ENCODE measurements at places on chromosomes 5 and 9.

DNA sequence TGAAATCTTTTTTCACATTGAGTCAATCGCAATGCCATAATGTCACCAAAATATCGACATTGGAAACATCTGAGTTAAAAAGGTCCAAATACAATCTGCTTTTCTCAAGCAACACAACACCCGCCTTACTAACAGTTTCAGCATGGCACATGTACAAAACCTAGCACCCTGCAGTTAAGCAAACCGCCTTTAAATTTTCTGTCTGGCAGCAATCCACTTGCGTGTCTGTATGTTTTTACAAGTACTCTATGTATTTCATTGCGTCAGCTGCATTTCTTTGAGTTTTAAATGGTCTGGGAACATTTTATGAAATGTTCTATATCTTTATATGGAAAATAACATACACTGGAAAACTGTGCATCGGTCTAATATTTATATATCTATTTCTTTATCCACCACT lies 134.6 kb downstream of the DENND1A start:
- DNase-seq, result no peak
- H3K27me3 ChIP-seq, result no peaks in the 10 kb centered on the region
- H3K4me3 ChIP-seq, result no peak overlapping the region
- H3K4me1 ChIP-seq, result peaks cover 7% of the 10 kb centered on the region
- no peaks in the 10 kb centered on the region for H3K36me3 ChIP-seq

GRCh38 chr9:134150557-134151214 lies 13.7 kb downstream of the RNU6ATAC start:
- H3K27ac ChIP-seq, result no peak overlapping the region
- H3K4me1 ChIP-seq, result peaks cover 7% of the 10 kb centered on the region
- H3K27me3 ChIP-seq, result no peaks in the 10 kb centered on the region

GRCh38 chr5:118098716-118099115 lies 889.6 kb downstream of the DTWD2 start:
- H3K4me3 ChIP-seq, result no peak overlapping the region
- no peak for DNase-seq
- no peaks in the 10 kb centered on the region for H3K4me1 ChIP-seq
- H3K27me3 ChIP-seq, result no peaks in the 10 kb centered on the region

DNA sequence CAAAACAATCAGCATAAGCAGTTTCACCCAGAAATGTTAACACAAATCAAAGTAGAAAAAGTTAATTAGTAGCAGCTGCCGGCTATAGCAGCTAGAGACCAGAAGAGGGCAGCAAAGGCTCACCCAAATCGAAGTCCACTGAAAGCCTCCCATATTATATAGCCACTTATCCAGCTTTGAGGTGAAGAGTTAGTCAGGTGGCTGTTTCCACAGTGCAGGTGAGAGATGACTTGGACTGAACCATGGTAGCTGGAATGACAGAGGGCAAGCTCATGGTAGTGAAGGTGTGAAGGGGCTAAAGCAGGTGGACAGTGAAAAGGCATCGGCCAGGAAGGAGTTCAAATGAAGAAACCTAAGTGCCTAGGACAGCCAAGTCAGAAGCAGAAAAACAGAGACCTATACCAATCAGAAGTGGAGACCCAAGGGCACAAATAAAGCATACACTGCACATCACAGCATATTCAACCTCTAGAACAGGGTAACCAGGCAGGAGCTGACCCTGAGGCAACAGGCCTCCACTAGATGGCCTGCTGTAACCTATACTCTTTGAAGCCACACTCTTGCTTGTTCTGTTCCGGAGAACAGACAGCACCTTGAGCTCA lies 7.2 kb upstream of the RNF38 start:
- no peaks in the 10 kb centered on the region for H3K27me3 ChIP-seq
- no peak overlapping the region for H3K4me3 ChIP-seq
- peaks cover 12% of the 10 kb centered on the region for H3K4me1 ChIP-seq
- peaks cover 4% of the 10 kb centered on the region for H3K36me3 ChIP-seq

DNA sequence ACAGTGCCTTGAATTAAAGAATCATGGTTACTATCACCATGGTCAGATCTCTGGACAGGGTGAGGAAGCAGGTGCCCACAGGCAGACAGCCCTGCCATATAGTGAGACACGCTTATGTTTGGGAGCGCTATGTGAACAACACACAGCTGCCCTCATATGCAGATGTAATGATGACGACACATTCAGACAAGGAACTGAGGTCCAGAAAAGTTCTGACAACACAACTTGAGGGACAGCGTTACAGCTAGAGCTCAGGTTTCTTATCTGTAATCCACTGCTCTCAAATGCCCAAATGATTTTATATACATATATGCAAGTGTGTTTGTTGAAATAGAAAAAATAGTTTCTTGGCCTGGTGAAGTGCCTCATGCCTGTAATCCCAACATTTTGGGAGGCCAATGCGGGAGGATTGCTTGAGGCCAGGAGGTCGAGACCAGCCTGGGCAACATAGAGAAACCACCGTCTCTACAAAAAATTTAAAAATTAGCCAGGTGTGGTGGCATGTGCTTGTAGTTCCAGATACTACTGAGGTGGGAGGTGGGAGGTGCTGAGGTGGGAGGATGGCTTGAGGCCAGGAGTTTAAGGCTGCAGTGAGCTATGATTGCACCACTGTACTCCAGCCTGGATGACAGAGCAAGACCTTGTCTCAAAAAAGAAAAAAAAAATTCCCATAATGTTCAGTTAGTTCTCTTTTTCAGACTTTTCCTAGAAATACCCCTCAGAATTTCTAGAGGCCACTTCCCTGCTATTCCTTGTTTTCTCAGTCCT lies 423.2 kb downstream of the RAB3C start:
- H3K27ac ChIP-seq, result no peak overlapping the region
- no peak for DNase-seq
- peaks cover 15% of the 10 kb centered on the region for H3K36me3 ChIP-seq

- no peaks in the 10 kb centered on the region for H3K36me3 ChIP-seq
- H3K27ac ChIP-seq, result no peak overlapping the region
- H3K4me3 ChIP-seq, result no peak overlapping the region
- DNase-seq, result no peak
- no peaks in the 10 kb centered on the region for H3K27me3 ChIP-seq
Measured at GRCh38 chr9:120080849-120081248, 499.1 kb downstream of the CDK5RAP2 start.

DNA sequence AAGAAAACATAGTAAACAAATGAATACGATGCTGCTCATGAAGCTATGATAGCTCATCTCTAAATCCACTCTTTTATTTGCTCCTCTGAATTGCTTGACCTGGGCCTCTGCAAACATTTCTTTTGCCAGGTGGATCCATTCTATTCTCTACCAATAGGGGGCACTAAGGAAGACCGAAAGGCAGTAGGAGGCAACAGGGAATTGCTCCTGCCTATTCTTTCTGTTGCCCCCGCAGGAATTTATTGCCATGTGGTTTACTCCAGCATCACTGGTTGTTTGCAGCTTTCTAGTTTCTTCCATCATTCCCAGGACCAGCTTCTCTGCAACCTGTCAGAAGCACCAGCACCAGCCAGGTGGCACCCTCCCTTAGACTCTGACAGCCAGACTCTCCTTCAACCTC lies 5.3 kb downstream of the GAPT start:
- no peaks in the 10 kb centered on the region for H3K4me1 ChIP-seq
- H3K27ac ChIP-seq, result no peak overlapping the region
- H3K36me3 ChIP-seq, result no peaks in the 10 kb centered on the region
- no peaks in the 10 kb centered on the region for H3K27me3 ChIP-seq
- DNase-seq, result no peak

DNA sequence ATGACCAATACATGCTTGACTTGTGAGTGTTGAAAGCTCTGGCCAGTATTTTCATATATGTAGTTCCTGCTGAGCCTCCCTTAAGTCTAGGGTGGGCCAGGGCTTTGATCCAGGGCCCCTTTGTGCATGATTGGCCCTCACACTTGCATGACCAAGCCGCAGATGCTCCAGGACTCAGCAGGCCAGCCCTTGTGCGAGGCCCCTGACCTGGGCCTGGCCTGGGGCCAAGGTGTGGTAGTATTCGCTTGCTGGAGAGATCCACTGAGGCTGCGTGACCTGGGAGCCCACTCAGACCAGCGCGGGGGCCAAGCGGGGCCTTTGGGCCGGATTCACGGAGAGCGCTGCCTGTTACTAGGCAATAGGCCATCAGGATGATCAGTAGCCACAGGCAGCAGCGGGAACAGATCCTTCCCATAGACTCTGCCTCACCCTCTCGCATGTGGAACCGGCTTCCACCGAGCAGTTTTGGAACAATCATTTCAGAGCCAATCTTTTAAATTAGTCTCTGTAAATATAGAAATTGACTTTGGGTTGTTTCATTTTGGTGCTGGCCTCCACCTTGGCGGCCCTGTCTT lies 79.0 kb upstream of the PTCH1 start:
- H3K4me3 ChIP-seq, result no peak overlapping the region
- peaks cover under 1% of the 10 kb centered on the region for H3K27me3 ChIP-seq
- H3K4me1 ChIP-seq, result no peaks in the 10 kb centered on the region
- no peak for DNase-seq
- H3K36me3 ChIP-seq, result no peaks in the 10 kb centered on the region
- H3K27ac ChIP-seq, result no peak overlapping the region

DNA sequence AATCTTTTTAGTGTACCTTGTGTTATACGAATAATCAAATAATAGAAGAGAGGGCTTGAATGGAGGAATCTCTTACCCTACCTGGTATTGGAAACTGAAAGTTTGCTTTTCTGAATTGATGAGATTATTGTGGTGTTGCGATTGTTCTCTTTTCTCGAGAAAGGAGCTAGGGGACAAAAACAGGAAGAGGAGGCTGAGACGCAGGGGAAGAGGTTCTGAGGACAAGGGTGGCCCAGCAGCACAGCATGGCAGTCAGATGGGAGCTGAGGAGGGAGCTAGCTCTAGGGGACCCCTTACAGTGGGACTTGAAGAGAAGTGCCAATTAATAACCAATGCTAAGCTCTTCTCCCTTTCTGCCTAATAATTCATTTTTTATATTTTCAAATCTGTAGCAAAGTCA lies 183.3 kb upstream of the DMAC1 start:
- H3K27ac ChIP-seq, result peak overlapping the region; percentile 27
- DNase-seq, result no peak
- peaks cover 22% of the 10 kb centered on the region for H3K4me1 ChIP-seq
- peaks cover 5% of the 10 kb centered on the region for H3K27me3 ChIP-seq
- no peaks in the 10 kb centered on the region for H3K36me3 ChIP-seq

DNA sequence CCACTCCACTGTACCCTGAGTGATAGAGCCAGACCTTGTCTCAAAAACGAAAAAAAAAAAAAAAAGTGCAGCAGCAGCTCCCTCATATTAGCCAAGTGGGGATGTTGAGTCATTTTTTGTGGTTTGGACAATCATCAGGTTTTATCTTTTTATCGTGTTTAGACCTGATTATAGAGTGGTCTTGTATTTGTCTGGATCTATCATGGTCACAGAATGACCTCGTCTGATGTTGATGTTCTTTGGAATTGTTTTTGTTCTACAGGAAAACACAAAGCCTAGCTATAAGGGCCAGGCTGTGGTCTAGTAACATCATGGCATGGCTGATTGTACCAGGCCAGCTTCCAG lies 1.6 kb upstream of the FBXW11 start:
- peaks cover 11% of the 10 kb centered on the region for H3K36me3 ChIP-seq
- peak overlapping the region; percentile 99 for H3K4me3 ChIP-seq
- H3K27ac ChIP-seq, result no peak overlapping the region
- H3K4me1 ChIP-seq, result peaks cover 25% of the 10 kb centered on the region

- H3K4me1 ChIP-seq, result peaks cover 17% of the 10 kb centered on the region
- H3K36me3 ChIP-seq, result peaks cover 20% of the 10 kb centered on the region
- peak overlapping the region; percentile 28 for H3K27ac ChIP-seq
- DNase-seq, result no peak
Measured at GRCh38 chr9:79658926-79659325, 87.2 kb downstream of the TLE4 start.

DNA sequence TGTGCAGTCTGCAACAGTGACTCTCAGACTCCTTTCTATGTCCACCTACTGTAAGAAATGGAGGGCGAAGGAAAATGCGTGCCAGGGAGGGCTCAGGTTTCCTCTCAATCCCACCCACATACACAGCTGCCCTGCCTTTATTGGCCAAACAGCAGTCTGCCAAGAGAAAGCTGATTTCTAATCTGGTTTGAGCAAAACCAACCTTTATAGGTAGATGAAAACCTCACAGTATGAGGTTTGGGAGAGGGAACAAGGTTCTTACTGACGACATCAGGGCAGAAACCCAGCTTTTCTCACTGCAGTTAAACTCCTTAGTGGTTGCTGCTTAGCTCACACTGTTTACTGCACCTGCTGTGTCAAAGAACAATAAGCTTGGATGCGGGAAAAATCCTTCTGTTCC lies 152.3 kb upstream of the KLF9 start:
- H3K27ac ChIP-seq, result no peak overlapping the region
- peaks cover 16% of the 10 kb centered on the region for H3K4me1 ChIP-seq
- no peaks in the 10 kb centered on the region for H3K36me3 ChIP-seq
- DNase-seq, result no peak
- H3K27me3 ChIP-seq, result no peaks in the 10 kb centered on the region

- H3K4me1 ChIP-seq, result no peaks in the 10 kb centered on the region
- H3K27me3 ChIP-seq, result peaks cover 56% of the 10 kb centered on the region
- H3K4me3 ChIP-seq, result no peak within 1 kb of the TSS
- no peak within 1 kb of the TSS for H3K27ac ChIP-seq
Measured at GRCh38 chr9:6215562-6215961, at the start of gene IL33. Gene IL33, plus strand, starts transcription at chr9:6215807. Its CDS starts 25,888 bp downstream, at chr9:6241695.

GRCh38 chr9:124439686-124440243 lies 10.5 kb upstream of the ADGRD2 start:
- H3K4me1 ChIP-seq, result no peaks in the 10 kb centered on the region
- H3K36me3 ChIP-seq, result no peaks in the 10 kb centered on the region
- no peak overlapping the region for H3K27ac ChIP-seq
- no peak overlapping the region for H3K4me3 ChIP-seq
- H3K27me3 ChIP-seq, result peaks cover 24% of the 10 kb centered on the region

DNA sequence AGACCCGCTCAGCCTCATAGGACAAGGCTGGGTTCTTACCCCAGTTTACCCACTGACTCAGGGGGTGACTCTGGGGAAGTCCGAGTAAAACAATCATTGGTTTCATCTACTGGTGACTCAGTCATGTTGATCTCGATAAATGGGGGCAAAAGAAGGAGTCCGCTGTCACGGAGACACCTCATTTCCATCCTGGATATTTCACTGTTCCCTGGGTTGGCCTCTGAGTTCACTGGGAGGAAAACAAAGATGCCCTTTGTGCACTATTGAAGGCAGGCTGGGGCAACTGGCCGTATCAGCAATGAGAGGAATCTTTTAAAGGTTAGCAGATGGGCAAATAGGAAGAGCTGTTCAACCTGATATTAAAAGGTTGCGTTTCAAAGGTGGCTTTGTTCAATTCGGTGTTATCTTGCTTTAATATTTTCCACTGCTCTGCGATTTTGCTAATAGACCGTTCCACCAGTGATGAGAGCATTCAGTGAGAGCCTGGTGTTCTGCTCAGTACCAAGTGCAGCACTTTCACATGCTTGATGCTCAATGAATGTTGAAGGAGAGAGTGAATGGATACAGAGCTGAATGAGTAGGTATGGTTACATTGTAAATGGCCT lies 110.2 kb upstream of the EGFLAM start:
- DNase-seq, result no peak
- no peaks in the 10 kb centered on the region for H3K4me1 ChIP-seq
- H3K27me3 ChIP-seq, result peaks cover 15% of the 10 kb centered on the region
- no peaks in the 10 kb centered on the region for H3K36me3 ChIP-seq
- no peak overlapping the region for H3K27ac ChIP-seq

- no peak overlapping the region for H3K27ac ChIP-seq
- H3K4me3 ChIP-seq, result no peak overlapping the region
- peaks cover 7% of the 10 kb centered on the region for H3K36me3 ChIP-seq
- no peak for DNase-seq
Measured at GRCh38 chr5:154368041-154368800, 77.6 kb upstream of the SAP30L start.
